ENCODE measurements at places on chromosomes 5 and 9.

DNA sequence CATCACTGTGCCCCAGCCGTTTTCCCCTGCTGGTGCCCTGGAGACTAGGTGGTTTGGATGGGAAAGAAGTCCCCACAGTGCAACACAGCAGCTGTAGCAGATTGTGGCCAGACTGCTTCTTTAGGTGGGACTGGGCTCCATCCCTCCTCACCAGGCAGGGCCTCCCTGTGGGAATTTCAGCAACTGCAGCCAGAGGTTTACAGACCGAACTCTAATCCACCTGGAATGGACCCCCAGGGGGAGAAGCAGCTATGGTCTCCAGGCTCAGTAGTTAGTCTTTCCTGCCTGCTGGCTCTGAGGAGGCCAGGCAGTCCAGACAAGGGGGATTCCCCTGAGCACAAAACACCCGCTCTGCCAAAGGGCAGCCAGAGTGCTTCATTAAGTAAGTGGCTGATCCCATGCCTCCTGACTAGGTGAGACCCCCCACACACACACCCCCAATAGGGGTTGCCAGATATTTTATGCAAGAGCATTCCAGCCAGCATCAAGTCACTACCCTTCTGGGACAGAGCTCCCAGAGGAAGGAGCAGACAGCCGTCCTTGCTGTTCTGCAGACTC is 188.9 kb downstream of the SGCD start:
- no peak for DNase-seq

DNA sequence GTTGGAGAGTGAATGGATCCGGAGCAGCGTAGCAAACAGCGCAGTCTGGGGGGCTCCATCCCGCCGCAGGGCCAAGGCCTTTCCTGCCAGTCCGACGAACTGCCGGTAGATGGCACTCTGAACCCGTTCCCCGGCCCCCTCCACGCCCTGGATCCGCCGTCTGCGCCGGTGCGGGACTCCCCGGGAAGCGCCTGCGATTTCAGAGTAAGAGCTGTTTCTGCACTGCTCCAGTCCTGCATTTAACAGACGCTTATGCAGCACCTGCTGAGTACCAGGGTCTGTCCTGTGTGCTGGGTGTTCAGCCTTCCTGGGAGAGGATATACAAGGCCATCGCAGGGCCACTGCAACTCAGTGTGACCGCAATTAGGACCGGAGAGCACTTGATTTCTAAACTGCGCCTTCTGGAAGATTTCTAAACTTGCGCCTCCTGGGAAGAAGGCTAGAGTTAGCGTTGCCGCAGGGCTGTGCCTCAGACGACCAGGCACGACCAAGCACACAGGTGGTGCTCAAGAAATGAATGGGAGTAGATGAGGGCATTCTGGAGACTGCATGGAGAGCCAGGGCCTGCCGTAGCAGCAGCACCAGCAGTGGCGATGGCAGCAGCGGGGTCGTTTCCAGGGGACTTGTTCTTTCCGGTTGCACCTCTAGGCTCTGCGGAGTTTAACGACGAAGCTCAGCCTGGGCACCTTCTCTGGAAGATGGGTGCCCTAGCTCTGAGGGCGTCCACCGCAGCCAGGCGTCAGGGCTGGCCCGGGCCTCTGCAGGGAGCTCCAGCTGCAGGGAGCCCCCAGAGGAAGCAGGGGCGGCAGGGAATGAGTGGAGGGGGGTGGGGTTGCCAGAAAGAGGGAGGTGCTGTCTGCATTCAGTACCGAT is 14.3 kb upstream of the TIFAB start:
- no peak for DNase-seq

- DNase-seq = no peak
Observed at GRCh38 chr5:43702815-43703214, 99.8 kb downstream of the NNT start.

DNA sequence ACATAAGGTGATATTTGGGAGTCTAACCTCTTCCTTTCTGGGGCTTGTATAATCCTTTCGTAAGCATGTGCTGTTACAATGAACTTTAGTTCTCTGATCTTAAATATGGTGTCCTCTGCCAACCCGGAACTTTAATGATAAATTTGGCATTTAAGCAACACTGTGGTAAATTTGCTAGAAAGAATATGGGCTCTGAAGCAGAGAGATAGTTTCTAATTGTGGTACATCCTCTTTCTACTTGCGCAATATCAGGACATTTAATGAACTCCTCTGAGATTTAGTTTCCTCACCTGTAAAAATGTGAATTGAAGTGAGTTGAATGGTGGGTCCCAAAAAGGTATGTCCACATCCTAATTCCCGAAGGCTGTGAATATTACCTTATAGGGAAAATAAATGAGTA is 364.7 kb downstream of the CAAP1 start:
- DNase-seq = no peak

GRCh38 chr5:161745392-161745791 is 59.9 kb downstream of the GABRA6 start:
- no peak for DNase-seq

- no peak for DNase-seq
Observed at GRCh38 chr9:77841739-77842386, 189.7 kb downstream of the GNAQ start.

GRCh38 chr5:94209272-94209671 is 409.1 kb downstream of the KIAA0825 start:
- DNase-seq = no peak

- no peak for DNase-seq
Observed at GRCh38 chr5:9339206-9339818, 206.6 kb downstream of the SEMA5A start.

DNA sequence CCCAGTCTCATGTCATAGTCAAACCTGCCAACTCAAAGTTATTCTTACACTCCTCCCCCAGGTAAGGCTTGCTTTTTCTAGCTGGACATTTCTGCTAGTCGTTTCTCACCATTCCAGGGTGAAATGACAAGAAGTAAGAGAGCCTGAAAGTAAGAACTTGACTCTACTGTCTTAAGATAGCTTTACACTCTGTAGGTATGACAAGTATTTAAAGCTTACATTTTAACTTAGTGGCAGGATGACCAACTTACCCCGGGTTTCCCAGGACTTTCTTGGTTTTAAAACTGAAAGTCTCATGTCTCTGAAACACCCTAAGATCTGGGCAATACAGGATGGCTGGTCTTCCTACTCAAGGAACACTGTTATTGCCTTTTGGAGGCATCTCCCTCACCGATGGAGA is 67.5 kb upstream of the PIK3R1 start:
- DNase-seq = no peak

- DNase-seq = no peak
Observed at GRCh38 chr9:125433461-125434011, 171.9 kb downstream of the GAPVD1 start.

DNA sequence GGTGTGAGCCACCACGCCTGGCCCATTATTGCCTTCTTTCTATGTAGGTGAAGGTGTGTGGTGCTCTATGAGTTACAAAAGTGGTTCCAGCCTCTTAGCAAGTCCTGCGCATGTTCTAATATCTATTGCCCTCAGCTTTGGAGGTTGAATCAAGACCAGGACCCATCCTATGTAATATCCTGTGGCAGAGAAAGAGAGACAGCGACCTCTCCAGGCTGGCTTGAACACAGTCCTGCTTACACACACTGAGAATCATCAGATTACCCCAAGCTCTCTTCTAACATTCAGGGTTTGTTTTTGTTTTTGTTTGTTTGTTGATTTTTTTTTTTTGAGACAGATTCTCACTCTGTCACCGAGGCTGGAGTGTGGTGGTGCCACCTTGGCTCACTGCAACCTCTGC is 94.7 kb upstream of the OSMR start:
- DNase-seq = no peak

DNA sequence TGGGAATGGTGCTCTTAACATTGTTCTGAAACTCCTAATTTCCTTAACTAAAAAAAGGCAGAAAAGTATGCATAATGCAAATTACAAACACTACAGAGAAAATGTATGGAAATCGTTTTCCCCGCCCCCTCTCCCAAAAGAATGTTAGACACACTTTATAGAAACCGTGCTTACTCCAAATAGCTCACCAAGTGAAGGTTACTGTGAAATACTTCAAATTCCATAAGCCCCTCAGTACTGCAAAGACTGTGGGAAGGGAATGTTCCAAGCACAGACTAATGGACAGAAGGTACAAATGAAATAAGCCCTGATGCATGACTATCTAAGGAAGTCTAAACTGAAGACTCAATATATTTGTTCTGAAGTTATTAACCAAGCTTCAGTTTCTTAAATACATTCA is 12.5 kb downstream of the MAPKAP1 start:
- DNase-seq = no peak

DNA sequence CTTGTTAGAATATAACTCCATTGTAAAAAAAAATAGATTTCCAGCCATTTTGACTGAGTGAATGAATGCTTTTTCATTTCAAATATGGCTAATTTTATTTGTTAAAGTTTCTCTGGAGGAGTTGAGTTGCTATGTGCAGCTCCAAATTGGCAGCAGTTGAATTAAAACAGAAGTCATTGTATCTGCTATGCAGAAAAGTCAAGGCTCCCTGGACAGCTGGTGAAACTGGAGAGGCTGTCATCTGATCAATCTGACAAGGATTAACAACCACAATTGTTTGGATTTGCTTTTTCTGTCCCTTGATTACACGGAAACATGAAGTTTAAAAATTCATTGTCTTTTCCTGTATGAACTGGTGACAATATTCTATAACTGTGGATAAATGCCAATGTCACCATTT is 713.9 kb downstream of the EFNA5 start:
- no peak for DNase-seq

GRCh38 chr5:14362491-14362890 is 219.1 kb upstream of the OTULINL start:
- no peak for DNase-seq

DNA sequence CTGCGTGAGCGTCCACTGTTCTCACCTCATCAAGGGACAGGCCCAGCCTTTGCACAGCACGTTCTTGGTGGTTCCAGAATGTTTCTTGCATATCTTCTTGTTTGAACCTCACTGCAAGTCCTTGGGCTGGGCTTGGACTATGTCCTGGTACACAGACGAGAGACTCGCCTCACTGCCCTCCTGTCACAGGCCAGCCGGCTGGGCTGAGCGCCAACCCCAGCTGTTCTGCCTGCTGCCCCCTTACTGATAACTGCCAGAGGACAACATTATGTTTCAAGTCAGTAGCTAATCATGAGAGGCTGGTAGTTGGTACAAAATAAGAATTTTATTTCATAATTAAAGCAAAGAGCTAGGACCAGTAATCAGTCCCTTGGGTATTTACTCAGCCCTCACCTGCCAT is 52.8 kb upstream of the LRRTM2 start:
- no peak for DNase-seq

- no peak for DNase-seq
Observed at GRCh38 chr5:67483453-67484030, 286.9 kb upstream of the CD180 start.

DNA sequence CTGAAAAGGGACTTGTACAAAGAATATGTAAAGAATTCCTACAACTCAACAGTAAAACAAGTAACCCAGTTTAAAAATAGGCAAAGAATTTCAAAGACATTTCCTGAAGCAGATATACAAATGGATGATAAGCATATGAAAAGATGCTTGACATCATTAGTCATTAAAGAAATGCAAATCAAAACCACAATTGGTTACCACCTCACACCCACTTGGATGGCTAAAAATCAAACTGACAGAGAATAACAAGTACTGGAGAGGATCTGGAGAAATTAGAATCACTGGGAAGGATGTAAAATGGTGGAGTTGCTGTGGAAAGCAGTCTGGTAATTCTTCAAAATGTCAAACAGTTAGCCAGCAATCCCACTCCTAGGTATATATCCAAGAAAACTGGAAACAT is 12.5 kb upstream of the FOXE1 start:
- no peak for DNase-seq

GRCh38 chr5:65919773-65920172 is 6.6 kb upstream of the ERBIN start:
- no peak for DNase-seq

DNA sequence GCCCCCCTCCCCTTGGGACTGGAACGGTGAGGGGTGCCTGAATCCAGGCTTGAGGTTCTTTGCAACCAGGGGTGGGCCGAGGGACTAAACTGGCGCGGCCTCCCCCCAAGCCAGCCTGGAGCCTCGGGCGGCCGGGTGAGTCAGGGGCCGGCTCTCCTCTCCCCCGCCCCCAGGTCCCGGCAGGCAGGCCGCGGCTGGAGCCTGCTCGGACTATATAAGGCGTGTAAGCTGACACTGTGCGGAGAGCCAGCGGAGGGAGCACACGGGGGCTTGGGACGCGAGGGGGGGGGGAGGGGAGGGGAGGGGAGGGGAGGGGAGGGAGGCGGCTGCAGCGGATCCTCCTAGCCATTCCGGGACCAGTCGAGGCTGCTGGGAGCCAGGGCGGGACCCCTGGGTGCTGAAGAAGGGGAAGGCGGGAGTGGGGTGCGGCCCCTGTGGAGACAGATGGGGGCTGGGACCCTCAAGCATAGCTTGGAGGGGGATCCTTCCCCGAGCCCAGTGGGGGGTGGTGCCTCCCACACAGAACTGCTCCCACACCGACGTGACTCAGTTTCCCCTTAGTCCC is 595 bp downstream of the PDLIM7 start:
- no peak for DNase-seq

DNA sequence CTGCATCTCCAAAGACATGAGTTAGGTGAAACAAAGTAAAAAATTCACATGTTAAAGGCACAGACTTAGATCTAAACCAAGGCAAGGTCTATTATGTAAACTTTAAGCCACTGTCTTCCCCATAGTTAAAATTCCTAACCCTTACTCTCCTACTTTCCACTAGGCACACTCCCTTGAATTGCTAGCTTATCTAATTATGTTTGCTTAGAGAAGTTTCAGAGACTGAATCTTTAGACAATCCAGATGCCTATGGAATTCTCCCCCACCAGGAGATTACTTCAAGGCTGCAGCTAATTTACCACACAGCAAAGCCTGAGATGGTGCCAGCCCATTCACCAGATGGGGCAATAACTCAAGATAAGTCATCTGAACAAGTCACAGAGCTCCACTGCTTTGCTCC is 803.1 kb upstream of the COX7C start:
- no peak for DNase-seq

DNA sequence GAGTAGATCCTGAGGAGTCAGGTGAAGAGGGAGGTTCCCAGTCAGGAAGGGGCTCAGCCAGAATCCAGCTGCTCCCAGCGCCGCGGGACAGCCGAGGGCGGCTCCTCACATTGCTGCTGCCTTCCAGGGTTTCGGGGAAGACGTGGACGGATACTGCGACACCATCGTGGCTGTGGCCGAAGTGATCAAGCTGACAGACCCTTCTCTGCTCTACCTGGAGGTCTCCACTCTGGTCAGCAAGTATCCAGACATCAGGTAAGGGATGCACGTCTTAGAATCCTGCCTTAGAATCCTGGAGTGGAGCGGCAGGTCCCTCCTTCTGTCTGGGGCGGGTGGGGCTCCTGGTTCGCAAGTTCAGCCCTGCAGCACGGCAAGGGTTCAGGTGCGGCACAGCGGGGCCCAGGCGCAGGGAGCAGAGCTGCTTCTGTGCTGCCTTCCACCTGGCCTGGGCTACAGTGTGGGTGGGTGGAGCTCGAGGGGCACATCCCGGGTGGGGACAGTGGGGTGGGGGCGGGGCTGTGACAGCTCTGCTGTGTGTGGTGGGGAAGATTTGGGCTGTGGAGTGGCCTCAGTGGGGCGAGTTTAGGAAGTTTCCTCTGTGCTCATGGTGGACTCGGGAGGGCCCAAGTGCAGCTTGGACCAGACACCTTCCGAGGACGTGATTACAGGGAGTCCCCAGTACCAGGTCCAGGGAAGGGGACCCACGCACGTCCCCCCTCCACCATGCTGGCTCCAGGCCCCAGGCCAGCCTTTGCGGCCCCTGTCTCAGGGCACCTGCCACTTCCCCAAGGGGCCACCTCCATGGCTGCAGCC is 22.8 kb downstream of the EXOC3 start:
- no peak for DNase-seq
